ENCODE measurements at places on chromosomes 12 and 14.

- DNase-seq: no peak
Observed at GRCh38 chr12:54377007-54377406, 7.5 kb downstream of the ZNF385A start.

GRCh38 chr14:55689981-55690871 lies 110.2 kb downstream of the KTN1 start:
- DNase-seq: peak; percentile 5

DNA sequence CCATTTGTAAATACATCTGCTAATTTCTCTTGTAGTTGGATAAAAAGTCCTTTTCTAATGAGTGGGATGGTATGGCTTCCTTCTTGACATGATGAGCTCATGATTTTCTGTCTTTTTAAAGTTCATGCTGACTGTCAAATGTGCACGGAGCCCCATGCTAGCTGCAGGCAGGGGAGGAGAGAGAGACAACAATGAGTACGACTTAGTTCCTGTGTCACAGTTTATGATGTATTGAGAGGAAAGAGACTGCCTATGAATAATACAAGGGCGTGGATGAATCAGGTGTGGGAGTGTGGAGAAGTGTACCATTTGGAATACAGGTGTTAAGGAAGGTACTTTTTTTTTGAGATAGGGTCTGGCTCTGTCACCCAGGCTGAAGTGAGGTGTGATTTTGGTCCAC lies 10.7 kb upstream of the TBC1D30 start:
- DNase-seq: no peak

DNA sequence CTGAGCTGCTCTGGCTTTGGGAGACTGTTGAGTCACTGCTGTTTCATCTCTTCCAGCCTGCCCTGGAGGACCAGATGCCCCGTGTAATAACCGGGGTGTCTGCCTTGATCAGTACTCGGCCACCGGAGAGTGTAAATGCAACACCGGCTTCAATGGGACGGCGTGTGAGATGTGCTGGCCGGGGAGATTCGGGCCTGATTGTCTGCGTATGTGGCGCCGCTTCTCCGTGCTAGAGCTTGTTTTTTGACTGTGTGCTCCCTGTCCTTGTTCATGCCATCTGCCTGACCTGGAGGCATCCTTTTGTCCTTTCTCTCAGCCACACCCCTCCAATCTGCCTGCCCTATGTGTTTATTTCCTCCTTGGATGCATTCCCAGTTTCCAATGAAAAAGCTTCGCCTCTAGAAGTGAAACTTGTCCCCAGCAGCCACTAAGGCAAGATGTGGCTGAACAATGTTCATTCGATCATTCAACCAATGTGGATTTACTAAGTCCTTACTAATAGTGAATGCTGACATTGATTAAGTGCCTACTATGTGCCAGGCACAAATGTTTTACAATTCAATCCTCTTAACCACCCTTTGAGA lies 98.6 kb downstream of the NT5DC3 start:
- no peak for DNase-seq

GRCh38 chr12:99450036-99450630 lies 197.4 kb upstream of the GARIN6 start:
- no peak for DNase-seq

GRCh38 chr12:5473076-5473782 lies 41.3 kb downstream of the NTF3 start:
- no peak for DNase-seq

GRCh38 chr12:60947533-60947932 lies 1312.7 kb upstream of the USP15 start:
- no peak for DNase-seq

- no peak for DNase-seq
Observed at GRCh38 chr12:40194846-40195245, 30.0 kb upstream of the LRRK2 start.

GRCh38 chr14:22836301-22837113 lies at the start of gene MMP14:
Gene MMP14 (plus strand): TSS chr14:22836585. CDS start chr14:22836818, 233 bp downstream.
- no peak for DNase-seq

GRCh38 chr14:79166171-79166570 lies 996.0 kb downstream of the NRXN3 start:
- peak; percentile 51 for DNase-seq

DNA sequence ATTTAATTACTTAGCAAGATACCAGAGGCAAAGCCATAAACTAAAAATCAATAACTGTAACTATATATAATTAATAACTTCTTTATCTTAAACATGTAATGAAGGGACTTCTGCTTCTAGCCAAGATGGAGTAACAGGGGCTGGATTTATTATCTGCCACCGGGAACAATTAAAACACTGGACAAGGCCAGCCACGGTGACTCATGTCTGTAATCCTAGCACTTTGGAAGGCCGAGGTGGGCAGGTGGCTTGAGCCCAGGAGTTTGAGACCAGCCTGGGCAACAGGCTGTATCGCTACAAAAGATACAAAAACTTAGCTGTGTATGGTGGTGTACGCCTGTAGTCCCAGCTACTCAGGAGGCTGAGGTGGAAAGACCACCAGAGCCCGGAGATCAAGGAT lies 113.6 kb downstream of the TAOK3 start:
- DNase-seq: no peak

DNA sequence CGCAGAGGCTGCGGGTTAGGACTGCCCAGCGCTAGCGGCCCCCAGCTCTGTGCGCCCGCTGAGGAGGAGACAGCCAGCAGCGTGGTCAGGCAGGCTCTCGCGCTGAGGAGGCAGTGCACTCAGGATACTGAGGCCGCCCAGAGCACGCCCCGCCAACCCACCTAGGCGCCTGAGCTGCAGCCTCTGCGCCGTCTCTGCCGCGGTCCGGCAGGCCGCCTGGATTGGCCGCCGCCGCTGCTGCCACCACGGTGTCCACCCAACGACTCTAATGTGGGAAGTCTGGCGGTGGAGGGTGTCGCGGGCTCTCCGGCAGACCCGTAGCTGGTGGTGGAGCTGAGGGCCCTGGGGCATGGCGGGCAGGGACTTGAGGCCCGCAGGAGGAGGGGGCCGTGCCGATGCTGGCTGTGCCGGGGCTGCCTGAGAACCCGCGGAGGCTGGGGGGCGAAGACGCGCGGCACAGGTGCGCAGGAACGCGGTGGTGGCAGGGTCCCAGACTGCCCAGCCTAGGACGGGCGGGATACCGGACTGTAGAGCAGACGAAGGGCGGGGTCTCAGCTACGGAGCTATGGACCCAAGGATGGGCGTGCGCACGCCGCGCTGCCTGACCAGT lies 69.9 kb downstream of the ASCL4 start:
- no peak for DNase-seq

DNA sequence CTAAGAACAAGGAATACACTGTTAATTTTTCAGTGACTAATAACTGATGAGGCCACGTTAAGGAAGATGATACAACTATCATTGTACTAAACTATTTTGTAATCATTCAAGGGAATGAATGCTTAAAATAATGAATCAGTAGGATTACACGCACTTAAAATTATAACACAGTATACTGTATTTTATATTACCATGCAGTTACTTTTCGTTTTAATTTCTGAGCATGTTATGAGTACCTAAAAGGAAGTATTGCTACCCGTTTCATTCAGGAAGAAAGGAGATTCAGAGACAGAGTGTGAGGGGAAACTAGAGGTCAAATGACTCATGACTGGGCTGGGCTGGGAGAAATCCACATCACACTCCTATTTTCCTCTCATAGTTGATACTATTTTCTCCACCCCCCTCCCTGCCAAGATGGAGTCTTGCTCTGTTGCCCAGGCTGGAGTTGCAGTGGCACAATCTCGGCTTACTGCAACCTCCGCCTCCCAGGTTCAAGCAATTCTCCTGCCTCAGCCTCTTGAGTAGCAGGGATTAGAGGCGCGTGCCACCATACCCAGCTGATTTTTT lies 202.0 kb downstream of the PPM1H start:
- DNase-seq: peak; percentile 59

- no peak for DNase-seq
Observed at GRCh38 chr14:23085458-23085857, 9.5 kb downstream of the ACIN1 start.

GRCh38 chr14:93320489-93320888 lies 12.3 kb downstream of the BTBD7 start:
- no peak for DNase-seq

DNA sequence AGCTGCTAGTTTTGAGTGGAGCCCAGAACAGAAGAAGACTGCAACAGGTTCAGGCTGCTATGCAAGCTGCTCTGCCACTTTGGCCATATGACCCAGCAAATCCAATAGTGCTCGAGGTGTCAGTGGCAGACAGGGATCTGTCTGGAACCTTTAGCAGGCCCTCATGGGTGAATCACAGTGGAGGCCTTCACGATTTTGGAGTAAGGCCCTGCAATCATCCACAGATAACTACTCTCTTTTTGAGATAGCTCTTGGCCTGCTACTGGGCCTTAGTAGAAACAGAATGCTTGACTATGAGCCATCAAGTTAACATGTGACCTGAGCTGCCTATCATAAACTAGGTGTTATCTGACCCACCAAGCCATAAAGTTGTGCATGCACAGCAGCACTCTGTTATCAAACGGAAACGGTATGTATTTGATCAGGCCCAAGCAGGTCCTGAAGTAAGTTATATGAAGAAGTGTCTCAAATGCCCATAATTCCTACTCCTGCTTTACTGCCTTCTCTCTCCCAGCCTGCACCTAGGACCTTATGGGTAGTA lies 116.9 kb upstream of the CCDC196 start:
- no peak for DNase-seq

GRCh38 chr12:75774261-75775052 lies 257.1 kb downstream of the PHLDA1 start:
- no peak for DNase-seq

- no peak for DNase-seq
Observed at GRCh38 chr14:84195514-84195913, 1334.4 kb upstream of the FLRT2 start.

GRCh38 chr12:630656-631632 lies 32.3 kb downstream of the NINJ2 start:
- no peak for DNase-seq

- no peak for DNase-seq
Observed at GRCh38 chr12:111297703-111298426, 71.0 kb downstream of the PHETA1 start.

DNA sequence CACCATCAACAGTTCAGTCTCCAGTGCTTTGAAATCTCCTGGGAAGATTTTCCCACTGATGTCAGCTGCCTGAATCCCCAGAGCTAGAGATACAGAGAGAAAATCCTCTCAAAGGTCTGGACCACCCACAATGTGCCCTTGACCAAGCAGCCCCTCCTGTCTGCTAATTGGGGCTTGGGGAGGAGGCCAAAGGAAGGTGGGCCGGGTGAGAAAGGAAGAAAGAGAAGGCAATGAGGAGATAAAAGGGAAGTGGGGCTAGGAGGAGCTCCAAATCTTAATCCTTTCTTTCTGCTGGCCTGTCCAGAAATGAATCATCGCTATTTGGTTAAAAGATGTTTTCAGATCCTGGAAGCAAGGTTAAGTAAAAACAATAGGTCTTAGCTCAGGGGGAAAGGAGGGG lies 322.9 kb downstream of the BCL11B start:
- no peak for DNase-seq

GRCh38 chr14:100888789-100889315 lies 14.7 kb downstream of the RTL1 start:
- no peak for DNase-seq

- no peak for DNase-seq
Observed at GRCh38 chr12:108516511-108517275, 1.6 kb downstream of the FICD start.

GRCh38 chr12:129651951-129652350 lies 251.9 kb downstream of the TMEM132D start:
- no peak for DNase-seq

Measured in pulmonary artery endothelial cell (primary cell).